ENCODE measurements at places on chromosomes 7 and 10.

- no peak for DNase-seq
These were observed 33.7 kb downstream of the DDC start for GRCh38 chr7:50531401-50531911.

DNA sequence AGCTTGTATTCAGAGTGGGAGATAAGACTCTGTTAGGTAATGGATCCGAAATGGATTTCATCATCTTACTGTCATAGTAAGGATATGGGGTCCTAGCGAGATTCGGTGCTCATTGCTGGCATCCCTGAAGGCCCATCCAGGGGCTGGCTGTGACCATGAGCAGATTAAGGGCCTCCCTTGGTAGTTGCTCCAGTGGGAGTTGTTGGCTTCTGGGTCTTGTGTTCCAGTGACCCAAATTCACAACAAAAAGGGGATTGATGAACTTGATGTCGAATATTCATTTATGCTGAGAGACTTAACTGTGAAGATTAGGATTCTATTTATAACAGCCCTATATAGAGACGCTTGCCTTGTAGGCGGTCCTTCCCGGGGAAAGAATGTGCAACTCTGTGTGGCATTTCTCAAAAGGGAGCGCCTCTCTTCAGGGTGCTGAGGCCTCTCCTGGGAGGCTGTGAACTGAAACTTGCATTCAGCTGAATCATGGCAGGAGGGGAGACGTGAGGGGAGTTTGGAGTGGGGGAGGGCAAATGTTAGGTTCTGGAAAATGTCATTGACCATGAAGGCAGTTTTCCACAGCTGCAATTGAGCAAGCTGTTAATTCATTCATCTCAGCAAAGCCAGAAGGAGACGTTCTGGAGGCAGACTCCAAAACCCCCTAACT, 233.1 kb upstream of the FZD8 start:
- DNase-seq, result no peak

GRCh38 chr7:45937301-45937700, 16.2 kb upstream of the IGFBP3 start:
- no peak for DNase-seq

DNA sequence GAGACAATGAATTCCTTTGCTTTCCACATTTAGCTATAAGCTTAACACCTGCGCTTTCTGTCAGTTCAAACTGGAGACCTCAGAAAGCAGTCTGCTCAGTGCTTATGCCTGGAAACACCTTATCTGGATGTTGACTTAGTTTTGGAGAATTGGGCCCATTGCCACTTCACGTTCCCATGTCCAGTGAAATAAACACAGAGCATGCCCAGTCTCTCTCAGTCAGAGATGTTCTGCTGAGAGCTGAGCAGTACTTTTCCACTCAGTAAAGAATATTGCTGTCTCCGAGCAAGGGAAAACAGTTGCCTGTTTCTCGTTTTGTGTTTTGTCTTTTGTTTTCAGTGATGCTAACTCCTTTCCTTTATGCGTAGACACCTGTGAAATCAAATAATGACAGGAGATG, 83.2 kb upstream of the PRR15 start:
- no peak for DNase-seq

DNA sequence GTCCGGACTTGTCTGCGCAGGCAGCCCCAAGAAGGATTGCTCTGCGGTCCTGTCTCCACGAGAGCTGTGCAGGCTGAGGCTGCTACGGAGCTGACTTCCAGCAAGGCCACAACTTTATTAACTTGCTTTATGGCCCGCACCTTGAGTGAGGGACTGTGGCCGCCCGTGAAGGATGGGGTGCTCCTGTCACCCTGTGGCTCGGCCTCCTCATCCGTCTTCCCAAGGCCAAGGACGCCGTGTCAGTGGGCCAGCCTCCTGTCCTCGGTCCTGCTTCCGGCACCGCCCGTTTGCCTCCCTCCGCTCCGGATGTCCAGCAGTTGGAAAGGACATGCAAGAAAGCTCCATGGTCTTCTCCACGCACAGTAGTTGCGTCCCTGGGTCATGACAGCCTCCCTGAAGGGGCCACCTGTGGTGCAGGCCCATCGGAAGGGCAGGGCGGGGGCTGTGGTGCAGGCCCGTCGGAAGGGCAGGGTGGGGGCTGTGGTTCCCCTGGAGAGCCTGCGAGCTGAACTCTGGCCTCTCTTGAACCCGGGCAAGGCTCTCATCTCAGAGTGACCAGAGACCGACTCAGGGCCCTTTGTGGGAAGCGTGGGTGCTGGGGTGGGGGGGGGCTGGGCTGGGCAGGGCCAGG, 87.1 kb downstream of the NKX6-2 start:
- DNase-seq, result no peak

- no peak for DNase-seq
These were observed 44.7 kb downstream of the IMMP2L start for GRCh38 chr7:111517549-111517951.

DNA sequence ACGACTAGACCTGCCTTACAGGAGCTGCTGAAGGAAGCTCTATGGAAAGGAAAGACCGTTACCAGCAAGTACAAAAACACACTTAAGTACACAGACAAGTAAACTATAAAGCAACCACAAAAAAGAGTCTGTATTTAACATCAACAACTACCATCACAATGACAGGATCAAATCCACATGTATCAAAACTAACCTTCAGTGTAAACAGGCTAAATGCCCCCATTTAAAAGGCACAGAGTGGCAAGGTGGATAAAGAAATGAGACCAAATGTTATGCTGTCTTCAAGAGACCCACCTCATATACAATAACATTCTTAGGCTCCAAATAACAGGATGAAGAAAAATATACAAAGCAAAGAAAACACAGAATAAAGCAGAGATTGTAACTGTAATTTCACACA, 307.0 kb upstream of the DKK1 start:
- no peak for DNase-seq

DNA sequence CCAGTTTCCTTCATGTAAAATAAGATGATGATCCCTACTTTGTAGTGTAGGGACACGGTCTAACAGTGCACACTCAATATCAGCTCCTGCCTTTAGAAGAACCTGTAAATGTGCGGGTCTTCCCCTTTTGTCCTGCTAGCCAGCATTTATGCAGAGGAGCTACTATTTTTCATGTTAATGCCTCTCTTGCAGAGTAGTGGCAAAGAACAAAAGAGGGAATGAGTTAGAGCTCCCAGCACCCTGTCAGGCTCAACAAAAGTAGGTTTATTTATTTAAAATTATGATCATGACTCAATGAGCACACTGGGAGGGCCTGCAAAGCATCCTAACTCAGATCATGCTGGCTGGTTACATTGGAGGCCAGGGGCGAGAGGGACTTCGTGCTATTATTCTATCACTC, 414.5 kb upstream of the COBL start:
- DNase-seq, result no peak

GRCh38 chr10:49009199-49009979, 69.7 kb upstream of the LRRC18 start:
- no peak for DNase-seq

DNA sequence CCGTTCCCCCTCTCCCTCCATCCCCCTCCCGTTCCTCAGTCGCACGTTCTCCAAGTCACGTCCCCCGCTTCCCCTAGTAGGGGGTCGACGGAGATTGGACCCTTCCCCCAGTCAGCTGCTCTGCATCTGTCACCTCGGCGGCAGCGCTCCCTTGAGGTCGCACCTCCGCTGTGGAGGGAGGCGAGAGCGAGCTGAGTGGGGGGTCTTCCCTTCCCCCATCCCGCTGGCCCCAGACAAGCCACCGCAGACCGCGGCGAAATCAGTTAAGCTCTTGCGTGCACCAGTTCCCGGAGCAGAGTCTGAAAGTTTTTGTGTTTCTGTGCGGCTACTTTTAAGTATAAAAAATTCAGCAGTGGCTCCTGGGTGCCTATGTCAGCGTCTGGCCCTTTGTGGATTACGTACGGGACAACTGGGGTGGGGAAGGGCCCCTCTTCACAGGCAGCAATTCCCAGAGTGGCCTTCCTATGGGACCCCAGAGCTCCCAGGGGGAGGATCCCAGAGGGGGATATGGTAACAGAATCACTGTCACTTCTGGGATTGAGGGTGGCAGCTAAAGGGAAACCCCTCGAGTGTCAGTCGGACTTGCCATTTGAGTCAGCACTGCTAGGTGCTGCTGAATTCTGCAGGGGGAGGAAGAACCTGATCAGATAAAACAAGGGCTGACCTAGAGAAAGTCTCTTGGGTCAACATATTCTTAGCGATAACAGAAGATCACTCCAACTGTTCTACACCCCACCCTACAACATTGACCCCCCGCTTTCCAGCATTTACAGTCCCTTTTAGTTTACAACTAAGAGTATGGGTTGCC, 12.5 kb upstream of the DDIT4 start:
- peak; percentile 50 for DNase-seq

GRCh38 chr7:98133181-98133580, 26.5 kb downstream of the LMTK2 start:
- DNase-seq, result no peak

- DNase-seq, result no peak
These were observed 88.2 kb downstream of the CHRM2 start for GRCh38 chr7:136956671-136957070.

DNA sequence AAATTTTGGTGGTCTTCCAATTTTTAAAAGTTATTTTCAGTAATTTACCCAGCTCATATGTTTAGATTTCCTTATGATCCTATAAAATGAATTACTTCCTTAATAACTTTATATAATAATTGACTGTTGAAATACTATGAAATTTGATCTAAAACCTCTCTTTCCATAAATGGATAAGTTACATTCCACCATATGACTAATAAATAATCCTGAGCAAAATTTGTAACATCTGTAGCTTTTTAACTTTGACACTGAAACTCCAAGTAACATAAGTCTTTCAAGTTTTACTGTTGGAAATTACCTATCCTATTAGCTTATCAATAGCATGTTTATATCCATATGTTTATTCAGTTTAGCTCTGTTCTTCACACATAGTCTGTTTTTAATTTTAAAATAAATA, 85.3 kb downstream of the HECTD2 start:
- DNase-seq, result no peak

- DNase-seq, result no peak
These were observed 38.9 kb downstream of the TMEM229A start for GRCh38 chr7:123993996-123994395.

DNA sequence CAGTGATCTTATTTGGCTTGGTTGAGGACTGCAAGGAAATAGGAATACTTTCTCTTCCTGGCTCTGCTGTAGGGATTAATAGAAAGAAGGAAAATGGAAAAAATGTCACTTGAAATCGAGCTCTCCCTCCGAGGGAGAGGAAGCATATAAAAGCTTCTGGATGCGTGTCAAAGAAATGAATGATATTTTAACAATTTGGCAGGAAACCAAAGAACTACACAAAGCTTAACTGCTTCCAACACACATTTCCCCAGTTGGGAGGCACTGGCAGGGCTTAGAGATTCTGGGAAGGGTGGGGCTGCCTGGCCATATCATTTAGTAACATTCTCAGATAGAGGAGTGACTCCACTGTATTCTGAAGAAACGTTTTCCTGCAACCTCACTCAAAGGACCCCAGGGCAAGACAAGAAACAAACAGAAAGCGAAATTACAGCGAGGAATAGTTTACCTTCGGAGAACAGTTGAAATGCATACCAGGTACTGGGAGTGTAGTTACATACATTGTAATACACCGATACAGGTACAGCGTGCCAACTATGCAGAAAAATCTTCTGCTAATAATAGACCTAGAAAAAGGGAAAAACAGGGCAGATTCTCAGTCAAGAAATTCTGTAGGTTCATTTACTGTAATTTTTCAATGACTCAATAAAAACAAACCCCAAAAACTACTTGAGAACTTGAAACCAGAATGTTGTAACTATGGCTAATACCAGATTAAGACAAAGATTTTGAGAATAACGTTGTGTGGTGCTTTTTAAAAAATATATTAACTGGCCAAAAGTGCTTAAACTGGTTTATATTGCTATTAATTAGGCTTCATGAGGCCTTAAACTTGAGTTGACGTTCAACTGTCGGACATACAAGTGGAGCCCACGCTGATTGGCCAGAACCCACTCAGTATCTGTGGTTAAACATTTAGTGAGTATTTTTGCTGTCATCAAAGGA, 75.7 kb upstream of the ASAH2 start:
- no peak for DNase-seq

GRCh38 chr10:3906511-3907111, 121.6 kb upstream of the KLF6 start:
- DNase-seq, result no peak

DNA sequence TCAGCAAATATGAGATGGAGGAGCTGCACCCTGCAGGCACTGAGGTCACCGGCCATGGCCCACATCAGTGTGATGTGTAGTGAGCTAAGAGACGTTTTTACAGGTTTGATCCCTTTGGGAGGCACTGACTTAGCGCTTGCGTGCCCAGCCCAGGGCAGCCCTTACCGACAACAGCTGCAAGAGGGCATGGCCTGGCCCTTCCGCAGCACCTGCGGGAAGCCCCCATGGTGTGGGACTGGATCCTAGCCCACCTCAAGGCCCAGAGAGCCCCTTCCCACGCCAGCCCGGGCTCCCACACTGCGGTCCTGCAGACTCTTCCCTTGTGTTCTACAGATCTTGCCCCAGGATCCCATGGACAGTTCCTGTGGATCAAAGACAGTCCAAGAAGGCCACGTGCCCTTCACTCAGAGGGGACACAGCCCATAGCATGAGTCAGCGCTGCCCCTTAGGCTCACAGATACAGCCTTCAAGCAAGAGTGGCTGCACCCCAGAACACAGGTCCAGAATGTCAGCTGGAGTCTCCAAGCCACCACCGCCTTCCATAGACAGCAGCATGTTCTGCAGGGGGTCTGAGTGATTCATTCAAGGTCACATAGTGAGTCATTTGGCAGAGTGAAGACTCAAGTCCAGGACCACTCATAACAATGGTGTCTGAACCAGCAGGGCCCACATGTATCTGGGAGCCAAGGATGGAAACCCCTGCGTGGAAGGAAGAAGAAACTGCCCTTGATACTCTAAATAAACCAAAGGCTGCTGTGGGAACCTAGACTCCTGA, 25.4 kb downstream of the TLL2 start:
- no peak for DNase-seq

GRCh38 chr10:83943049-83943448, 196.3 kb upstream of the GHITM start:
- DNase-seq, result no peak

DNA sequence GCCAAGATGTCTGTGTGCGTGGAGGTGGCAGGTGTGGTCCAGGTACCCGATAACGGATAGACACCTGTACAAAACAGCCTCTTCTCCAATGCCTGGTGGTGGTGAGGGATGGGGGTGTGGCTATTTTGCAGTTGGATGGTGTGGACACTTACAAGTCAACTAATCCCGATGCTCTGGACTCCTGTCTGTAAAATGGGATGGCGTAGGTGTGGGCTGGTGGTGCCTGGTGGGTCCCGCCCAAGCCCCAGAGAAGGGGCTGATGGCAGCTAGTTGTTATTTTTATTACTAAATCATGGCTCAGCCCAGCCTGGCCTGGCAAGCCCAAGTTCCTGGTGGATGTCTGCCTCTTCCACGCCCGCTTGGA, 22.3 kb downstream of the GTF2IRD1 start:
- DNase-seq, result no peak

Data from stimulated activated CD4-positive, alpha-beta T cell treated with anti-CD3 and anti-CD28 coated beads, Interleukin-4, amount 100 ng/mL, for 1 hour (primary cell).